SW 1271 (cell line): ENCODE measurements at places on chromosomes 2 and 18.

- DNase-seq, result no peak
Observed at GRCh38 chr18:49869354-49869753, 56.0 kb upstream of the ACAA2 start.

GRCh38 chr2:26605195-26605998 is 35.8 kb downstream of the CIB4 start:
- peak; percentile 65 for DNase-seq

DNA sequence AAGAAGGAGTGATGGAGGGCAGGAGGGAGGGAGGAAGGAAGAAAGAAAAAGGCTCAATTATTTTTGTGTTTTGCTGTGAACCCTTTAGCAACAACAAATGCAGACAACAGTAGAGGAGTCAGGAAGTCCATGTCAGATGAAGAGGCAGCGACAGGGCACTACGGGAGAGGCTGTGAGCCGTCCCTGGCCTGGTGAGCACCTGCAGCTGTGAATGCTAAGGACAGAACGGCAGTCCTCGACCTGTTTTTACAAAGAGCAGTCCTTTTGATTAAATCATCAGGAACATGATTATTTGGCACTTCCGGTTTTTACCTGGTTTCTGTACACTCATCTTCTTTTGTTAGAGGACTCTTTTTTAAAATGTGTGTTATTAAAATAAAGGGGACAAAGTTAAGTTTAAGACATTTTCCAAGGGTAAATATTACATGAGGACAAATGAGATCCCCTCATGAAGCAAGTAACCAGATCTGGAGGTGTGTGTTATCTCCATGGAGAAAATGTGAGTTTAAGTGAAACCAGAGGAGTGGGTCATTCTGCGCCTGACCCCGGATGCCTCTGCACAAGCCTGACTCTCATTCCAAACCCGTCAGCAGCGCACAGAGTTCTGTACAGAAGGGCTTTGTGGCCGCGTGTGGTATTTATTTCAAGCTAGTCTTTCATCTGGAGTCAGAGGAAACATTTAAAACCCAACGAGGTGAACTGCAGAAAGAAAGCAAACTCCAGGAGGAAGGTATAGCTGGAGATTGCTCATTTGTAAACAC is 492.5 kb downstream of the SOX11 start:
- DNase-seq, result no peak

DNA sequence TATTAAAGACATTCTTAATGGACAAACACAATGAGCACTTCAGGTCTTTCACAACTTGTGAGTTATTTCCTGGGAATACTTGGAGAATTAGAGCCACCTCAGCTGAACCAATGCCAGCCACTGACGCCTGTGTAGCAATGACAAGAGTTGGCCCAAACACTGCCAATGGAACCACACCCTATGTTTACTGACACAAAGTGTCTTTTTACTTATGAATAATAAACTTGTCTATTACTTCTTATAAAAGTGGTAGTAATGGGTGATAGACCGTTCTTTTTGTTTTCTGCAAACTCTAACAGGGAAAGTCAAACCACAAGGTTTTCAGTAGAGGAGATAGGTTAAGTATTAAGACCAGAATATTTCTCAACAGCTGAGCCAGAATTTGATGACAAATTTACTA is 12.5 kb upstream of the CHAC2 start:
- no peak for DNase-seq

DNA sequence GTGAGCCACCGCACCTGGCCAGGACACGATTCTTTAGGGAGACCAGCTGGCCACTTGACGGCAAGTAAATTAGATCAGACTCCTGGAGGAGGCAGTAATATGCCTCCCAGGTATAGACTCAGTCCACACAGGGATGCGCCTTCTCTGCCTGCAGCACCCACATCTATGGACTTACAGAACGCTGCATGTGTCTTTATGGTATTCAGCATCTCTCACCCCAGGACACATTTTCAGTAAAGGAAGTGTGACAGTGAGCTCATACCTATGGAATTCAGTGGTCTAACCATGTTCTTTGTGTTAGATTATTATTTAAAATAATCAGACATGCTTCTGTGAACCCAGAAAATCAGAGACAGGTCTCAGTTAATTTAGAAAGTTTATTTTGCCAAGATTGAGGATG is 5.9 kb upstream of the NARS1 start:
- DNase-seq, result peak; percentile 13

GRCh38 chr2:98448441-98449145 is 3.9 kb downstream of the INPP4A start:
- no peak for DNase-seq

DNA sequence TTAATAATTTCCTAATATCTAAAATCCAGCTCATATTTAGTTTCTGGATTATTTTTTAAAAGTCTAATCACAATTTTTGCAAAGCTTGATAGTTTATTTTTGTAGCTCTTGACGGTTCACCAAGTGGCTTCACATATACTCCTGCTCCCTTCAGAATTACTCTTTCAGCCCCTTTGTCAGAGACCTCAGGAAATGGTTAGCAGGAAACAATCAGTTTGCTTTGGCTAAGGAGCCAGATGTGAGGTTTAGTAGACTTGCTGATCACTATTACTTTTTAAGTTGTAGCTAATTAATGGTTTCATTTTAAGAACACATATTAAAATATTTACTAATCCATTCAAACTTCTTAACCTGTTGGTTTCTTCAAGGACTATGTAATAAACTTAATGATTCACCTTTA is 2.3 kb downstream of the RBBP8 start:
- DNase-seq, result no peak
